Erythroblast (primary cell): ENCODE measurements at places on chromosomes 2 and 18.

- DNase-seq: no peak
Observed at GRCh38 chr18:54162431-54162830, 62.0 kb downstream of the MBD2 start.

DNA sequence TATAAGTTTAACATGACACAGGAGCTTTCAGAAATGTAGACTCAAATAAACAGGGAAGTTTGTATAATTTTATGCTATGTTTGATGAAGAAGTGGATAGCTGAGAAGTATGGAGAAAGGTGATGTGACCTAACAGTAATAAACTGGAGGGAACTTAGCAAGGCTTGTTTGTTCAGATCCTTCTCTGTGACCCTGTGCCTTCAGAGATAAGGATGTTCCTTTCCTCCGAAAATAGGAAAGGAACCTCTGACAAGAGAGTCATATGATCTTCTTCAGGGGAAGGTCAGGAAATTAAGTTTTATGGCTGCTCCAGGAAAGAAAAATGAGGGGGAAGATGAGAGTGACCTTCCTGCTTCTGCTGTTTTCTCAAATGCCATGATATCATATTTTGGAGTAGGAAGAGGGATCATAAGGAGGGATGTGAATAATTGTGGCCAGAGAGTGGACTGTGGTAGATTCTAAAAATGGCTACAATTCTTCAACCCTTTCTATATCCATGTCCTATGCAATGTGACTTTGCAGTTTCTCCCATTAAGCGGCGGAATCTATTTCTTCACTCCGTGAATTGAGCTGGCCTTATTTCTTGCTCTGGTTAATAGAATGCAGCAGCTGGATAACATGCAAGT lies 8.5 kb upstream of the C2orf69 start:
- DNase-seq: no peak

DNA sequence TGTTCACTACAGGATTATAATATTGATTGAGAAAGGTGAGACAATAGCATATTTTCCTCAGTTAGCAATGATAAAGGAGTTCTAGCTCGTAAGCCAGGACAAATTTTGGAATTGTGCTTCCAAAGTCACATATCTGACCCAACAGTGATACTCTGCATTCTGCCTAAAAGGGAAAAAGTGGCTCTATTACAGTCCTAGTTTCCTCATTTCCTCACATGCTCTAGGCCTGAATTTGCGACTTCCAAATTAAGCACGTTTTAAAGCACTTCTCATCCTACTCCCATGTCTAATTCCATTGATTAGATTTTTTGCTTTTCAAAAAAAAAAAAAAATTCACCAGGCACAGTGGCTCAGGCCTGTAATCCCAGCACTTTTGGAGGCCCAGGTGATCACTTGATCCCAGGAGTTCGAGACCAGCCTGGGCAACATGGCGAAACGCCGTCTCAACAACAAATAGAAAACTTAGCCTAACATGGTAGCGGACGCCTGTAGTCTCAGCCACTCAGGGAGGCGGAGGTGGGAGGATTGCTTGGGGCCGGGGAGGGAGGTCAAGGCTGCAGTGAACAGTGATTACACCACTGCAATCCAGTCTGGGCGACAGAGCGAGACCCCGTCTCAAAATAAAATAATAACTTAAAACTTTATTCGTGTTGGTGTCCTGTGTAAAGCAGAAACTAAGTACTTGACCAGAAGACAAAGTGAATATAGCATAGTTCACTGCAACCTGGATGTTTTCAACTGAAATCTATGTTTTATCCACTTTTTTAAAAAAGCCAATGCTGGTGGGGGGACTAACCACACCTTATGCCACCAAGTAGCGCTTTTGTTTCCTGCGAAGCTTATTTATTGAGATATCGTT lies 1.5 kb downstream of the ESCO1 start:
- DNase-seq: peak; percentile 43

GRCh38 chr2:134124047-134124753 lies 129.7 kb upstream of the MGAT5 start:
- DNase-seq: peak; percentile 5

DNA sequence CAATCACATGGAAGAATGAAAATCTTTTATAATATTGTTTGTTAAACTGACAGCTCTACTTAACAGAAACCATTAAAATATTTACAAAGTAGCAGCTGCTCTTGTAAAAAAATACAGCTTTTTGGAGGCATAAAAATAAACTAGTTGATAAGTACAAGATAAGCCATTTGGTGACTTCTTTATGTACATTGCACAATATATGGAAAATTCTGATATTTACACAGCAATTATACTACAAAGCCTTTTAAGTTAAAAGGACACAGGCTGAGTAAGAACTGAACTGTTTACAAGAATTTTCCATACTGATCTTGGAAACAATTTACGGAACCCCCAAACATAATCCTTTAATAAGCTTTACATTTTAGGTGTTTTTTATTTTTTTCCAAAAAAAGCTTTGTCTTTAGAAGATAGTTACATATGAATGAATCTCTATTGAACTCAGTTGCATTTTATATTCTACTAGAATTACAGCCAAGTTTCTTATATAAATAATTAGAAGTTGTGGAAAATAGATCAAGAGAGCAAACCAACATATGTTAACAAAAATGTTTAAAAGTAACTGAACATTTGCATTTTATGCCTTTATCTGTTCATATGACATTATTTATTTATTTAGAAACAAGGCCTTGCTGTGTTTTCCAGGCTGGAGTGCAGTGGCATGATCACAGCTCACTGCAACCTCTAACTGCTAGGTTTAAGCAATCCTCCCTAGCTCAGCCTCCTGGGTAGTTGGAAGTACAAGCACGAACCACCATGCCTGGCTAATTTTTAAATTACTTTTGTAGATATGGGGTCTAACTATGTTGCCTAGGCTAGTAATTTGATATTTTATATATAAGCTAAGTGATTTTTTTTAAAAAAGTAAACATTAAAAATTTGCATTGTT lies 142.5 kb downstream of the OTX1 start:
- DNase-seq: no peak

GRCh38 chr2:37894047-37894446 lies 31.0 kb upstream of the RMDN2 start:
- DNase-seq: no peak

DNA sequence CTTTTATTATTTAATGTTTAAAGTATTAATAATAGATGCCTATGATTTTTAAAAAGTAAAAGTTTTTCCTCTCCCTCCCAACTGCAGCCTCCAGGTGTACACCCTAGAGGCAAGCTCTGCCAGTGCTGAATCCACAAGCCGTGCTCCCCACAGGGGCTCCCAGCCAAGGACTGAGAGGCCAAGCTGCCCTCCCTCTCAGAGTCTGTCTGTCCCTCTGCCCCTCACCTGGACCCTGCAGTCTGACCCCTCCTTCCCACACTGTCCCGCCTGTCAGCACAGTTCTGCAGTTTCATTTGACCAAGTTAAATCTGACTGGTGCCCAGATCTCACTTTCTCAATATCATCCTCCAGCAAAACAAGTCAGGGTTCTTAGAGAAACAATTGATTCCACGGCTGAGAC lies 14.8 kb upstream of the PROC start:
- no peak for DNase-seq

DNA sequence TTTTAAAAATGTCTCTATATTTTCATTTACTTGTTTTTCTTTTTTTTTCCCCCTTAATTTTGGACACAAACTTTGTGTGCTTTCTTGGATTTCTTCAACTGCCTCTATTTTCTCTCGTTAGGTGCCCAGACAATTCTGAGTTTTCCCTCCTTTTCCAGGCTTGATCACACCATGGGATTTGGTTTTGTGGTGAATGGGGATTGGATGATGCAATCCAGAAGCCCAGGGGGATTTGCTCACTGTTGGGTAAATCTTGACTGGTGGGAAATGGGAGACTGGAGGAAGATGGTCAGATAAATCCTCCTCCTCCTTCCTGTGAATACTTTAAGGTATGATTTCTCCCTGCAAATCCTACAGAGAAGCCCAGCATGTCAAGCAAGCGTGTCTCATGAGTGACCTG lies 19.5 kb upstream of the PAX8 start:
- DNase-seq: no peak

- peak; percentile 79 for DNase-seq
Observed at GRCh38 chr2:181058378-181059269, 78.2 kb downstream of the UBE2E3 start.

- DNase-seq: no peak
Observed at GRCh38 chr2:191463790-191464189, 214.1 kb upstream of the NABP1 start.

DNA sequence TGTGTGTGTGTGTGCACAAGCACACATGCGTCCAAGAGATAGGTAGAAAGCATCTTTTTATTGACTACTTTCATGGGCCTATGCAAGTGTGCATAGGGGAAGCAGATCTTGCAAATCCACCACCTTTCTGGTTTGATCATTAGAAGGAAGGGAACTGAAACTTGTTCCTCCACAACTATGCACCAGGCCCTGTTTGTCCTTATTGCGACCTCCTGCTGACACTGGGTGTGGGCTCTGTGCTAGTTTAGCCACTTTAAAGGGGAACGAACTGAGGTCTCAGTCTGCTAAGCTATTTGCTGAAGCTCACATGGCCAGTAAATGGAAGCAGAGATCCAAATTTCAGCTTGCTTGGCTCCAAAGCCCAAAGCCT lies 32.1 kb upstream of the INSIG2 start:
- no peak for DNase-seq

GRCh38 chr18:3266062-3266608 lies 4.2 kb downstream of the MYL12B start:
- no peak for DNase-seq

DNA sequence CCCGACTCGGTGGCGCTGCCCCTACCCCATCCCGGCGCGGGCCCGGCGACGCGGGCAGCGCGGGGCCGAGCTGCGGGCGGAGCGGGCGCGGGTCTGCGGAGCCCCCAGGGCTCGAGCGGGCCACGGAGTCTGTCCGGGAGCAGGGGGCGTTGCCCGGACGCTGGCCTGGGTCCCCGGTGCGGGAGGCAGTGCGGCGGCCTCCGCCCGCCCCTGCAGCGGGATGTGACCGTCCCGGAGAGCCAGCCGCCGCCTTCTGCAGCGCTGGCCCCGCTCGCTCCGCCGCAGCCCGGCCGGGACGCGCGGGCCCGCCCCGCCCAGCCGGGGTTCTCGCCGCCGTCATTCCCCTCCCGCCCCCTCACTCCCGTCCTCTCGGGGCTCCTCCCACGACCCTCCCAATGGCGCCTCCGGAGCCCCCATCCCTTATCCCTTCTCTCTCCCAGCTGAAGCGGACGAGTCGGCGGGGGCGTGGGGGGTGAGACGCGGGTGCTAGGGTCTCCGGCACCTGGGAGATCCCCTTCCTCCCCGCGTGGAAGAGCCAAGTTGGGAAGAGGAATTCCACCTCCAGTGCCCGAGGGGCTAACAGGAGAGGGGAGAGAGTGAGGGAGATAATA lies at the start of gene FNDC4:
TSS of gene FNDC4 (minus strand) at position 257 of the 611 bp plus-strand sequence. CDS start 521 bp downstream, outside the sequence.
- peak; percentile 29 for DNase-seq
